ENCODE measurements at places on chromosomes 16 and 17.

- DNase-seq = no peak
Measured at GRCh38 chr17:80668375-80669148, 123.9 kb downstream of the RPTOR start.

GRCh38 chr17:39920218-39921210, 2.1 kb upstream of the GSDMB start:
- peak; percentile 49 for DNase-seq

DNA sequence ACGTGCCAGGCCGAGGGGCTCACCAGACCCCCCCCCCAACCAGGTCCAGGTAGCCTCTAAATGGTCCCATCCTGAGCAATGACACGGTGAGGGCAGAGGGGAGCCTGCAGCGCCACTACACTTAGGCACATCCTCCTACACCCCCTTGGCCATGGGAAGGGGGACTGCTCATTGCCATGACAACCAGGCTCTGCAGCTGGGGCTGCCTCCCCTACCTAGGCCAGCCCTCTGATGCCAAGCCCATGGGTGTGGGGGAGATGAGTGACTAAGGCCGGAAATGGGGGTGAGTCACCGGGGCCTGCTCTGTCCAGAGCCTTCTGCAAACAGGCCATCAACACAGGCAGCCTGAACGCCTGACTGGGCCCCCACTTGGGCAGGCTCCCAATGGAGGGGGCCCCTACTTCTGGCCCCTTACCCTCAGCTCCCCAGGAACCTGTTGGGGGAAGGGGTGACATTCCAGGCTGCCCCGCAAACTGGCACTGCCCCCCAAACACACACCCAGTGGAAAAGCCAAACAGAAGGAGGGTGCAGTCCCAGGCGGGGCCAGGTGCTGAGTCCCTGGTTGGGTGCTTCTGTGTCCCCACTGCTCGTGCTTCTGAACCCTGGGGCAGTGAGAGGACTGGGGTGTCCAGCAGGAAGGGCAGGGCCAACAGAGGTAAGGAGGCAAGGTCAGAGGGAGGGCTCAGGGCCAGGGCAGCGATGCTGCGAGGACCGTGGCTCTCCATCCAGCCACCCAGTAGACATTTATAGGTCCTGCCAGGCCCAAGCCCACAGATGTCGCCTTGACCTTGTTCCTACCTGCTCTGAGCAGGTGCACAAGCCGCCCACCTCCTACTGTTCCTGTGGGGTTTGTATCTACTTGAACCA, 8.2 kb downstream of the PLCD3 start:
- no peak for DNase-seq

DNA sequence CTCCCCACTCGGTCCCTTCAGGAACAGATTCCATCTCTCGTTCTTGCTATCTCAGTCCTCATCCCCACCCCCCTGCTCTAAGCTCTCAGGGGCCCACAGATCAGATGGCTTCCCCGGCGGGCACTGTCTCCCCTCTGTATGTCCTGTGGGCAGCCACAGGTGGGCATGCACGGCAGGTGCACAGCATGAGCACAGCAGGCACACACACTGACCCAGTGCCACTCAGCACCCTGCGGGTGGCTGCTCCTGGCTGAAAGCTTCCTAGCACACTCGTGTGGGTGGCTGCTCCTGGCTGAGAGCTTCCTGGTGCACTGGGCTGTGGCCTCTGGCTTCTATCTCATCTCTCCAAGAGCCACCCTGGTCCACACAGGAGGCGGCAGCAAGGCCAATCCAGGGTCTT, 44.5 kb upstream of the SMIM36 start:
- no peak for DNase-seq

DNA sequence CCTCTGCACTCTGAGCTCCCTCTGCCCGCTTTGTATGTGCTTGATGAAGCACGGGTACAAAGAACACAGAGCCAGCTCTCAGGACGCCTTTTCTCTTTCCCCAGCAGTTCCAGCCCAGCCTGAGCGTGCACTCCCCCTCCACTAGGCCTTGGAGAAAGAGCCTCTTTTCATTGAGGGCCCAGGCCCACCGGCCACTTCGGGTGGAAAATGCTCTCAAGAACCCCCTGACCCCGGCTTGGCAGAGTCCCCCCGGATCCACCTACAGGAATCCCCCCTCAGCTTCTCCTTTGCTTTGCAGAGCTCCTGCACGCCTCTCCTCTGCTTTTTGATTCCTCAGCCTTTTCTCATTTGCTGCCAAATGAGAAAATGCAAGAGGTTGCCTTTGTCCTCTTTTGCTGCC, 30.2 kb downstream of the MRC2 start:
- no peak for DNase-seq

- no peak for DNase-seq
Measured at GRCh38 chr16:1093284-1094123, 2.5 kb downstream of the C1QTNF8 start.

Data from stimulated activated CD4-positive, alpha-beta T cell treated with anti-CD3 and anti-CD28 coated beads, Interleukin-1b, Interleukin-23, amount 100 ng/mL, for 24 hours (primary cell).